ENCODE measurements at places on chromosomes 12 and 14.

GRCh38 chr14:96064866-96065265 is 25.7 kb downstream of the C14orf132 start:
- DNase-seq = no peak

DNA sequence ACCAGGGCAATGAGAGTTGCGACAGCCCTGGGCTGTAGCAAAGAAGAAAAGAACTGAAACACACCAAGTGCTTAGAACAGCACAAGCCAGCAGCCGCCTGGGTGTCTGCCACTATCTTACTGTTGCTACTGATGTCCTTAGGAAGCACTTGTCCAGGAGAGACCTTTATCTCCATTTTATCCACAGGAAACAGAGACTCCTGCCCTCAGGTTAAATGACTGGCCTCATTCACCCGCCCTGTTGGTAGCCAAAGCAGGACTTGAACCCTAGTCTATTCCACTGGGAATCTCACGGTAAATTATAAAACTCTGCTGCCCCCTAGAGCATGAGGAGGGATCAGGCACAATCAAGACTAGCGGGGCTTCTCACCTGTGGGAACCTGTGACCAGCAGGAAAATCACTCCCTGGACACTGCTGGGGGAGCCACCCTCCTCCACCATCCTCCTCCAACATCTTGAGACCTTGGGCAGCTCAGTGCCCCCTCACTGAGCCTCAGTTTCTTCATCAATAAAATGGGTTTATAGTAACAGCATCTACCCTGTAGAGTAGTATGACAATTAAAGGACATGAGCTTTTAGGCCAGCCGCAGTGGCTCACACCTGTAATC is 20.5 kb upstream of the TESC start:
- no peak for DNase-seq

- no peak for DNase-seq
Measured at GRCh38 chr14:71726580-71727021, 205.6 kb upstream of the RGS6 start.

DNA sequence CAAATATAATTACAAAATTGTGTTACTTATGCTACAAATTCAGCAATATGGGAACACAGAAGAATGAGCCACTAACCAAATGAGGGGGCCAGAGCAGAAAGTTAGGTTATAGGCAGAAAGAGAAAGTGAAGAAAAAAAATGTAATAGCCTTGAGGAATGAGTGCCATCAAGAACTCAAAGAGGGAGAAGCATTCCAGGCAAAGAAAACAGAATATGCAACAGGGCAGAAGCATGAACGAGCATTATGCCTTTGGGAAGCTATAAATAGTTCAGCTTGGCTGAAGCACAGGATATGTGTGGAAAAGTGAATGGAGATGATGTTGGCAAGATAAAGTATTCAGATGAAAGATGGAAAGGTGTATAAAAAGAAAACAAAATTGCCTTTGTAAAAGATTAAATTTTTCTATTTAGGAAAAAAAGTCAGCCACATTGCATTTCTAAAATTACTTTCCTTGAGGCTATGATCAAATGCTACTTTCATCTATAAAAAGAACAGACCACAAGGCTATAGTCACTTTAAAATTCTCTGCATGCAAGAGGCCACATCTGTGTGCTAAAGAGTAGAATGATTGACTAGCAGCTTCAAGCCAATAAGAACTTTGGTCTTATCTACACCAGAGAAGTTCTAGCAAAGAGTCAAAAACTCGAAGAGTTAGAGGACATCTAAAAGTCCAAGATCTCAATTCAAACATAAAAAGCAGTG is 193.6 kb upstream of the GARIN6 start:
- no peak for DNase-seq

GRCh38 chr14:89167705-89168104 is 249.3 kb downstream of the FOXN3 start:
- no peak for DNase-seq

- no peak for DNase-seq
Measured at GRCh38 chr14:37369425-37369824, 171.7 kb downstream of the MIPOL1 start.

- DNase-seq = no peak
Measured at GRCh38 chr12:61796846-61797245, 463.4 kb upstream of the USP15 start.

GRCh38 chr12:43766291-43766690 is 7.5 kb downstream of the IRAK4 start:
- DNase-seq = no peak

DNA sequence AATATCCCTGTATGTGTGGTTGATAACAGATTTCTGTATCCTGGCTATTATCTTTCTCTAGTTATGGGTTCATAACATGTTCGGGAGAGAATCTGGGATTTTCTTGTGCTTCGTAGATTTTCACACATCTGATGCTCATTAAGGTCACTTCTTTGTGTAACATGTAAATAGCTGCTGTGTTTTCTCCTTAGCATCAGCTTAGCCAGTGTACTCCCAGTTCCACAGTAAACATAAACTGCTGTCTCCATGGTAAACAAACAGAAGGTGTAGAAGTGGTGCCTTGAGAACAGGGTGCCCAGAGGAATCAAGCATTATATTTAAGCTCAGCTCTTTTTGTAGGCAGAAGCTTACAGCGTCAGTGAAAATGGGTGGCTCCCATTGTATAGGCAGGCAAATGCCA is 88.0 kb downstream of the ANO6 start:
- DNase-seq = no peak

DNA sequence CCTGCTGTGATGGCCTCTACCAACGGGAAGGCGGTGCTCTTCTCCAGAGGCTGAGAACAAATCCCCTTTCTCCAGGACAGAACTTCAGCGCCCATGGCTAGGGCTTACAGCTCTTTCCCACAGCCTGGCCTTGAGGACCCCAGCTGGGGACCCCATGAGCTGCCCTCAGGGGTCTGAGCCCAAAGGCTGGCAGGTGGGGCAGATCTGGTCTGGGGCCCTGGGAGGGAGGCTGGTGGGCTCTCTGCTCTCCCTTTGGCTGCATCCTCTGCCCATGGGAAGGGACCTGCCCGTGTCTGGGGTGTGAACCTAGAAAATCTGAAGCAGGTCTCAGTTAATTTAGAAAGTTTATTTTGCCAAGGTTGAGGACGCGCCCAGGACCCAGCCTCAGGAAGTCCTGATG is 322.1 kb downstream of the ADGRD1 start:
- no peak for DNase-seq

DNA sequence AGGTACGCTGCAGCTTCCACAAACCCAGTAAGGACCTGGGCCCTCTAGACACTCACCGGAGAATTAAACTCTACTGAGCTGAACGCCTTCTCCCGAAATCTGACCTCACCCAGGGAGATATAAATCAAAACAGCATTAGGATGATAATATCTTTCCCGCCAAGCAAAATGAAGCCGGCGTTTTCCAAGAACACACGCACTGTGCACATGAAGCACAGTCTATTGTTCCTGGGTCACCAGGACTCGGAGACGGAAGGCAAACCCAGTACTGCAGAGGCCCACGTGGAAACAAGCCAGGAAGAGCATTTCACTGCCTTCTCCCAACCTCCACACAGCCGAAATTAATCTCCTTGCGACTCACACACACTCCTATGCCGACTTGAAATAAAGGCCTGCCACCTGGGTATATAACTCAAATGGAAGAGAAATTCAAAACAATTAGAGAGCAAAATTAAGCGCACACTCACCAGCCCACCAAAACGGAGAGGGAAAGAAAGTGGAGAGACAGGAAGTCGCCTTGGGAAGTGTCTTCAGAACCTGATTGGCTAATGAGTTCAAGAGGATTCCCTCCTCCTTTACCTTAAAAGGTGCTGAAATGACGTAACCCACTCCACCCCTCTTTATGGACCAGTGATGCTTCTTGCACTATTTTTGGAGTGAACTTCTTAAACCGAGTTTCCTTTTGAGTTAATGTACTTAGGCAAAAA is at the start of gene CCNB1IP1:
CCNB1IP1 (minus strand) TSS at position 492 of the 706 bp plus-strand sequence. CDS start 16,756 bp downstream, outside the sequence.
- DNase-seq = peak; percentile 37

DNA sequence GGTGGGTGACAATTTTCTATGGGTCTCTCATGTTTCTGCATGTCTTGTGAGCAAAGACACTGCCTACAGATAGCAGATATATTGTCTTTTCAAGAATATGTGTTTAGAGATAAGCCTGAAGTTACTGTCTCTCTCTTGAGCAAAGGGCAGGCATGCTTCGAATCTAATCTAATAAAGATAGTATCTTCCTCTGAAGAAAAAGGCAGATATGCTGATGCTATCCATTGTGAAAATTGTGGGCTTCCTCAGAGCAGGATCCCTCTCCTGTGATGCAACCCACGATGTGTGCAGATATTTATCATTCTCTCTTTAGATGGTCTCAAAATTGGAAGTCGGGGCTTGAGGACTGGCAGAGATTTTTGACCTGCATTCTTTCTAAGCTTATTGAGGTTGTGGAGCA is 187.0 kb downstream of the DACT1 start:
- DNase-seq = no peak

DNA sequence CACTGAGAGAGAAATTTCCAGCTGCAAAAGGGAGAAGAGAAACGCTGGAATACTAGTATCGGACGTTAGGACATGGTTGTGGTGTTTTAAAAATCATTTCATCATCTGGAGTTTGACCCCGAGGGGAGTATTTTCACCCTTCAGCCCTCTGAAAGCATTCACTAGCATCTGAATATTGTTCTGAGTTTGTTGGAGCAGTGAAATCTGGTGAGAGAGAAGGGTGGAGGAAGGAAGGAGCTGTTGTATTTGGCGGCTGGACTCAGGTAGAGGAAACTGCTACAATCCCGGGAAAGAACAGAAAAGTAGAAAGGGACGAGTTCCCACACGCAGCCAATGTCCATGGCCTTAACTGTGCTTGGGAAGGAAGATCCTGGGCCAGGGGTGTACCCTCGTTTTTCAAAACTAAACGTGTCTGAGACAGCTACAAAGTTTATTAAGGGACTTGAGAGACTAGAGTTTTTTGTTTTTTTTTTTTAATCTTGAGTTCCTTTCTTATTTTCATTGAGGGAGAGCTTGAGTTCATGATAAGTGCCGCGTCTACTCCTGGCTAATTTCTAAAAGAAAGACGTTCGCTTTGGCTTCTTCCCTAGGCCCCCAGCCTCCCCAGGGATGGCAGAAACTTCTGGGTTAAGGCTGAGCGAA is 896 bp upstream of the CDKN1B start:
- DNase-seq = peak; percentile 42

DNA sequence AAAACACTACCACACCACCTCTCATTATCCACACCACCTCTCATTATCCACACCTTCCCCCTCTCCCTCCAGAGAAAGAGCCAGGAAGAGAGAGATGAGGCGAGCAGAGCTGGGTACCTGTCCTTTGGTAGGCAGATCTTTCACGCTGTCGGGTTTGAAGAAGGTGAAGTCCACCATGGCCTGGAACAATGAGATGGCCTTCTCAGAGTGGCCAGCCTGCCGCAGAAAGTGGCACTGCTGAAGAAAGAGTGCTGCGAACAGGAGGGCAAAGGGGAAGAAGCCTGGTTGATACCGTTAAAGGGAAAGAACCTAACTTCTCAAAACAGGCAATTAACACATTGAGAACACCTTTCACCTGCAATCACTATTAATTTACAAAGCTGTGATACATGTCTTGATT is 30.6 kb downstream of the NRDE2 start:
- no peak for DNase-seq

DNA sequence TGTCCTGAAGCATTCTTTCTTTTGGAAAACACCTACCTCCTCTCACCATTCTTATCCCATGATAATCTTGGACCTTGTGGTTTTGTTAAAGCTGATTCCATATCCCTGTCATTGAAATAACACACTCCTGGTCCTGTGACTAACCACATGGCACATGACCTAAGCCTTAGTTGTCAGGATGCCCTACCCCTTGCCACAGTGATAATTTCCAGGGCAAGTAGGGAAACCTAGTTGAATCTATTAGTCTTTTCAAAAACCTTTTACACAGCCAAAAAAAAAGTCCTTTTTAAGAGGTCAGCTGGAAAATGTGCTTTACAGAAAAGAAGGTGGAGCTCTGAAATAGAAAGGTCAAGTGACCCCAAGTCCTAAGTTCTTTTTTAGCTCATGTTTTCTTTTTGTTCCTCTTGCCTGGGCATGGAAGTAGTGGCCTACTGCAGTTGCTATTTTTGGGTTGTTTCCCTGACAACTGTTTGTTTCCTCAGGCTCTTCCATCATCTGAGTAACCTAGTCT is 608.4 kb downstream of the LRFN5 start:
- DNase-seq = peak; percentile 18

DNA sequence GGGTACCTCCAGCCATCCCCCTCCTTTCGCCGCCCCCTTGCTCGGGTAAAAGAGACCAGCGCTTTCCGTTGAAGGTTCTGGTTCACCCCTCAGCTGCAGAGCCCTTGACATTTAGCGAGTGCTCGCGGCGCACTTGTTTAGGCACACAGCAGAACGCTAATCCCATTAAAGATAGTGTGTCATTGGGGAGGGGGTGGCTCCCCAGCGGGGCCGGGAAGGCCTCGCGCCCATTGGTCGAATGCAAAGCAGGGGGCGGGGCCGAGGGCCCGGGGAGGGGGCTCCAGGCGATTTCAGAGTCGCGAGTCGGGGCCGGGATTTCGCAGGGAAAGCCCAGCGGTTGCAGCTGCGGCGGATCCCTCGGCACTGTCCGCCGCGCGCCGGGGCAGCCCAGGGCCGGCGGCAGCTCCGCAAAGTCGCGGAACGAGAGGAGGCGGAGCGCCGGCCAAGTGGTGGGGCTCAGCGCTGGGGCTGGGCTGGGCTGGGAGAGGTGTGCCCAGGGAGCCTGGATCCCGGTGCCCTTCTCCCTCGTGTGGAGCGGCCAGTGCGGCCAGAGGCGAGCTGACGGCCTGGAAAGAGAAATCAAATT is 122.9 kb downstream of the TSPAN9 start:
- DNase-seq = no peak

DNA sequence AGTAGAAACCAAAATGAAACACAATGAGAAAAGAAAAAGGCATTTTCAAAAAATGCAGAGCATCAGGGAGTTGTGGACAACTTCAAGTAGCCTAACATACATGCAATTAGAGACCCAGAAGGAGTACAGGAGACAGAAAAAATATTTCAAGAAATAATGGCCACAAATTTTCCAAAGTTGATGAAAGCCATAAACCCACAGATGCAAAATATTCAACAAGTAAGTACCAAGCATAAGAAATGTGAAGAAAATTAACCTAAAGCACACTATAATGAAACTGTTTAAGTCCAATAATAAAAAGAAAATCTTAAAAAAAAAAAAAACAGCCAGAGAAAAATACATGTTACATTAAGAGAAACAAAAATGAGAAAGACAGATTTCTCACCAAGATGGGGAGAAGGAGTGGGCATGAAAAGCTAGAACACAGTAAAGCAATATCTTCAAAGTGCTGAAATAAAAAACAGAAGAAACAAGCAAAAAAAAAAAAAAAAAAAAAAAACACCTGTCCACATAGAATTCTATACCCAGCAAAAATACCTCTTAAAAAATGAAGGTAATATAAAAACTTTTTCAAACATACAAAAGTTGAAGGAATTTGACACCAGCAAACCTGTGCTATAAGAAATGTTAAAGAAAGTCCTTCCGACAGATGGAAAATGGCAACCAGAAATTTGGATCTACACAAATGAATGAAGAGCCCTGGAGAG is 77.1 kb downstream of the PRKAB1 start:
- no peak for DNase-seq
